ENCODE measurements at places on chromosomes 4 and X.
A peak's percentile ranks its signal among the peaks of the same experiment; 100 is the strongest.

GRCh38 chr4:5773271-5773555 is 62.2 kb downstream of the EVC start:
- DNase-seq: no peak

DNA sequence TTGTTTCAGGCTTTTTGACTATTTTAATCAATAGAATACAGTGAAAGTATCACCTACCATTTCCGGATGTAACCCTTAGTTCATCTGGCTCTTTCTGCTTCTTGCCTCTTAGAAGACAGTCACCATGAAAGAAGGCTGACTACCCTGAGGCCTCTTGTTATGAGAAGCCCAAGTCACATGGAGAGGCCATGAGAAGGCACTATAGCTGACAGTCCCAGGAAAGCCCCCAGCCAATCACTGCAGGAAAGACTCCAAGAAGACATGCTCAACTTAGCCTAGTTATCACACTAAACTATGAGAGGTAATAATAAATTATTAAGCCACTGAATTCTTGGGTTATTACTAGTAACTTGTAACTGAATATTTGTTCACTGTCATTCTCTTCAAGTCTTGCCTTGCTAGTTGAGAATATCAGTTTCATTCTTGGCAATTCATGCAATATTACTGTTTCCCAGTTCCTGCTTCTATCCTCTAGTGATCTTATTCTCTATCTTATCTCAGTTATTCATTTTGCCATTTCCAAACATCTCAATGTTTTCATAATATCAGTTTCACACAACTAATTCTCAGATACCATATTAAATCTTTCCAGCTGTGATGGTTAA is 57.1 kb upstream of the GUCY1A1 start:
- DNase-seq: no peak

DNA sequence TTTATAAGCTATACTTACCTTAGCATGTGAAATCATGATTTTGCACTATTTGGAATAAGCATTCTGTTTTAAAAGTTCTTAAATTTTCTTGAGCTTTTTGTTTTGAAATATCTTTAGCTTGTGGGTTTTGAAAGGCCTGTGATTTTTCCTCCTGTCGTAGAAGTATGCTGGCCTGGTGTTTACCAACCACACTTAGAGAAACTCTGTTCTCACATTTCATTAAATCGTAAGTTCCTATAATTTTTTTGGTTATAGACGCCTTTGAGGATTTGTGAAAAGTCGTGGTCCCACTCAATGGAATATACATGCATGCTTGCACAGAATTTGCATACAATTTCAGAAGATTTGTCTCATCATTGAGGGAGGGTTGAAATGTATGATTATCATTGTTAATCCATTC is 63.6 kb downstream of the PDLIM5 start:
- DNase-seq: no peak

GRCh38 chrX:40719218-40719617 is 16.1 kb downstream of the MED14 start:
- no peak for DNase-seq

- DNase-seq: no peak
These were observed 58.7 kb downstream of the LEF1 start for GRCh38 chr4:108109997-108110416.

GRCh38 chr4:156247470-156247869 is 293.8 kb upstream of the CTSO start:
- no peak for DNase-seq

DNA sequence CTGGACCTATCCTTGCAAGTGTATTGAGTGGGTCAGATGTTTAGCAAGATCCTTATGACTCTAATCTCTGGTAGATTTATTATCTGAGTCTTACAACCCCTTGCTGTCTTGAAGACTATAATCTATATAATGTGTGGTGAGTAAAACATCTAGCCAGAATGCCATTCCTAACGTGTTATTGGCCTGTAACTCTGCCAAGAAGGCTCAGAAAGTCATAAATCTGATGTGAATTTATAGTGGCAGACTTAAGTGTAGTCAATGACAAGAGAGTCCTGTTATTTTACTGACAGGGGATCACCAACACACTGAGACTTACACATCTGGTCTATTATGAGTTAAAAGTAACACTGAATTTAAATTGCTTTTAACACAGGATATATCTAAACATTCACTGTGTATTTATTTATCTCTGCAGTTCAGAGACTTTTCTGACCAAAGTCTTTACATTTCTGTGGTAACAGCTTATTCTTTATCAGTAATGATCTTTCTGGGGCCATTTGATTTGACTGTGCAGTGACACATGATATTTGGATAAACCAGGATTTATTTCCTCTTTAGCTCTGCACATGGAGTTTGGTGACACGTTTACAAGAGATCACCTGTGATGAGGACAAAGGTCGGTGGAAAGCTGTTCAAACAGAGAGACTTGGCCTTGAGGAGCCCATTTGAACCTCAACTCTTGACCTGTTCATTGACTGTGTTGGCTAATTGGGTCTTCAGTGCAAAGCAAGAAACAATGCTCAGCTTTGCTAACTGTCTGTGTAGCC is 415.8 kb downstream of the STIM2 start:
- peak; percentile 88 for DNase-seq

- DNase-seq: no peak
These were observed 63.5 kb downstream of the GEMIN8 start for GRCh38 chrX:13966071-13966792.

- no peak for DNase-seq
These were observed 497.1 kb upstream of the TENM3 start for GRCh38 chr4:181745933-181746625.

DNA sequence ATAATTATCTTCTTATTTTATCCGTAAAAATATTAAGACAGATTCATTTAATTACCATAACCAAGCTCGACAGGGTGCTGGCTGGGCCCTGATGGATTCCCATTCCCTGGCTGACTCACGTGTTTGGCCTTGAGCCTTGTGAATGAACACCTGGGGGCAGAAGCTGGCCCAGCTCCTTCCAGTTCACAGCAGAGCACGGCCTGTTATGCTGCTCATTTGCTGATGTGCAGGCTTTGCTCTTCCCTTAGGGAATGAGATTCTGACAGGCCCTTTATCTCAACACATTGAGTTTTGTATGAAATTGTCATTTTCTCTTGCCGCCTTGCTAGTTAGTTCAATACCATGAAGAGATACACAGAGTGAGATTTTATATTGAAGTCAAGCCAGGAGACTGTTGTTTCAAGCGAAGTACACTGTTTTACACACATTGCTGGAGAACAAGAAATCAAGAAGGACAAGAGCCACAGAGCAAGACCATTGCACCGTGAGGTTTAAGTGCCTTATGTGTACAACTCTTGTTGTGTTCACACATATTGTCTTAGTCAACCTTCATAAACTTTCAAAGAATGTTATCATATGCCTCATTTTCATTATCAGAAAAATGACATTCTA is 1583.3 kb downstream of the STIM2 start:
- DNase-seq: no peak

- DNase-seq: no peak
These were observed 36.2 kb upstream of the ARHGEF6 start for GRCh38 chrX:136816975-136817374.

DNA sequence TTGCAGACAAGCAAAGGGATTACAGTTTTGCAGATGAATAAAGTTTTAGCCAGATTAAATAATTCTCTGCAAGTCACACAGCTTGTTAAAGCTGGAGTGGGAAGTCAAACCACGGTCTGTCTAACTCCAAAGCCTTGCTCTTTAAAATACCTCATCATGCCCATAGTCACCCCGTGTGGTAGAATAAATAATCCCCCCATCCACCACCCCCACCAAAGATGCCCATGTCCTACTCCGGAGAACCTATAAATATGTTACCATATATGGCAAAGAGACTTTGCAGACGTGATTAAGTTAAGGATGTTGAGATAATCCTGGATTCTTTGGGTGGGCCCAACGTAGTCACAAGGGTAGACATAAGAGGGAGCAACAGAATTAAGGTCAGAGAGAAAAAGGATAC is 118.7 kb downstream of the BEND2 start:
- DNase-seq: no peak

DNA sequence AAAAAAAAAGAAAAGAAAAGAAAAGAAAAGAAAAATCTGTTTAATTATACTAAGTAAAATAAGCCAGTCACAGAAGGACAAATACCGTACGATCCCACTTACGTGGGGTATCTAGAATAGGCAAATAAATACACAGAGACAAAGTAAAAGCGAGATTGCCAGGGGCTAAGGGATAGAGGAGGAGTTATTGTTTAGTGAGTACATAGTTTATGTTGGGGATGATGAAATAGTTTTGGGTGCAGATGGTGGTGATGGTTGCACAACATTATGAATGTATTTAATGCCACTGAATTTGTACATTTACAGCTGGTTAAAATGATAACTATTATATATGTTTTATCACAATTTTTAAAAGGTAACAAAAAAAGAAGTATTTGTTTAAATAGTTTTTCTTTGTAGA is 7.1 kb downstream of the CA5B start:
- DNase-seq: no peak

DNA sequence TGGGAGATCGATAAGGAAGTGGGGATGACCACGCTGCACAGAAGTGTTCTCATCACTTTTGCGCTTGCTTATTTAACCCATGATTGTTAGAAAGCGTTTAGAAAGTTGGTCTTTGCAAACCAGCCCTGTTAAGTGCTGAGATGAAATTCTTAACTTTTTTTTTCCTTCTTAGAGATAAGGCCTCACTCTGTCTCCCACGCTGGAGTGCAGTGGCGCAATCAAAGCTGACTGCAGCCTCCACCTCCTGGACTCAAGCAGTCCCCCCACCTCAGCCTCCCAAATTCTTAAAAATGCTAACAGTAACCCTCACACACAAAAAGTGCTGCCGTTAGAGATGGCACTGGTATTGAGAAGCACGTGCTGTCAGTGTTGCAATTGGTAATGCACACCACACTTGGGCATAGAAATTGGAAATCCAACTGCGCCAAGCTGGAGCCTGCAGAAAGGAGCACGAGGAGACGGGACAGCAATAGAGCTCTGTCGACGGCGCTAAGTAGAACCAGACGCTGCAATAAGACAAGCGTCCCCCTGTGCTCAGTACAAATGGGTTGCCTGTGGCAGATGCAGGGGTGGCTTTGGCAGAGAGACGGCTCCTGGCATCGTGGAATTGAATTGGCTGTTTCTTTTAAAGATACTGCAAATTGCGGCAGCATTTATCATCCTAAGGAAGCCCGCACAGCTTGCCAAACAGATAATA is 113.4 kb downstream of the TBL1X start:
- no peak for DNase-seq
